Stimulated activated naive CD4-positive, alpha-beta T cell (primary cell): ENCODE measurements at places on chromosomes 6 and 20.

- DNase-seq: no peak
Measured at GRCh38 chr20:44471481-44471882, 4.2 kb upstream of the TTPAL start.

DNA sequence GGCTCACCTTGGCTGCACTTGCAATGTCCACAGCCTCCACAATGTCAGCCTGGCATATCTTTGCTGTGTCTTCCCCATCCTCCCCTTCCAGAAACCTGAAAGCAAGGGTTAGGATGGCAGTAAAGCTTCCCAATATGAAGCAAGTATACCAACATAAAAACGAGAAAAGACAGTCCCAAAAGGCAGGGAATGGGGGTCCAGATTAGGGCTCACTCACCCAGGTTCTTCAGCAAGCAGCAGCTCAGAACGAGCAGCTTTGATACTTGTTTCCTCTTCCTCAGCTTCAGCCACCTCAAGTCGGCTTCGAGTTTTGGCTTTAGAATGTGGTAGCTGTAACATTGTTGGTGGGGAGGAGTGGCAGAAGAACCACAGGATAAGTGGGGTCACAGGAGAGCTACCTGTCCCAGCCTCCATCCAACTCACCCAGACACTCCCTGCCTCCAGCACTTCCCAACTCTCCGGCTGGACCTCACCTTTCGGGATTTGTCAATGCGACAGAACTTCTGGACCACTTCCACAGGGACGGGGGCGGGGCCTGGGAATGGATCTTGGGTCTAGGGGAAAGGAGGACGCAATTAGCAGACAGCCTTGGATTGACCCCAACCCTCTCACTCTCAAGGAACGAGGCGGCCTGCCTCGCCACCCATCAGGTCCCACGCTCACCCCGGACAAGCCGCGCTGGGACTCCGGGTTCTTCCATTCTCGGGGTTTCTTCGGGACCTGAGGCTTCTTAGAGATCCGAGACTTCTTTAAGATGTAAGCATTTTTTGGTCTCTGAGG lies 708 bp downstream of the WDR46 start:
- DNase-seq: no peak

- no peak for DNase-seq
Measured at GRCh38 chr6:74851596-74851995, 354.3 kb downstream of the COL12A1 start.

- no peak for DNase-seq
Measured at GRCh38 chr20:17875106-17875980, 93.3 kb downstream of the SNX5 start.

DNA sequence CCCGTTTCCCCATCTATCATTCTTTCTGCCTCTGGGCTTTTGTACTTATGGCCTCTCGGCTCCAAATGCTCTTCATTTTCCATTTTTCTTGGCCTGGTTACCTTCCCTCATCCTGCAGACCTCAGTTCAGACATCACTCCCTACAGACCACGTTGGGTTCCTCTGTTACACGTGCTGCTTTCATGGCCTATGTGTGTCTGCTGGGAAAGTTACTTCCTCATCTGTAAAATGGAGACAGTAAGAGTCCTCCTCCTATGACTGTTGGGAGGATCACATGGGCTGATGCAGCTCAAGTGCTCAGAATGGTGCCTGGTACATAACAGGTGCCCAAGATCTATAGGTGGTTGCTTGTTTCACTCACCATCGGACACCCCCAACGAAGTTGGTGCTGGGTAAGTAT lies 13.5 kb downstream of the KCNK17 start:
- DNase-seq: no peak

DNA sequence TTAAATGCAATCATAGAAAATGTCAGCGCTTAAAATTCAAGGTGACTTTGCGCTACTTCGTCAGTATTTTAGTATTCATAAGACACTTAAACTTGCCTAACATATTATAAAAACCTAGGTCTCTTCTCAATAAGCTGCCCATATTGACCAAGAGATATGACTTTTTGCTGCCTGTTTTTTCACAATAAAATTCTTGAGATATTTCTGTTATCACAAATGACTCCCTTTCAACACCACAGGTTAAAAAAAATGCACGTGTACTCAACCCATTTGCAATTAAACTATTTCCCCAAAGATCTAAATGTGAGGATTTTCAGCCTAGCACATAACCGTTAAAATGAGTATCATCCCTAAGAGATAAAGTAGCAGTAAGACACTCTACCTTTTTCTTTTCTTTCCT lies 10.7 kb downstream of the ATXN1 start:
- DNase-seq: no peak

DNA sequence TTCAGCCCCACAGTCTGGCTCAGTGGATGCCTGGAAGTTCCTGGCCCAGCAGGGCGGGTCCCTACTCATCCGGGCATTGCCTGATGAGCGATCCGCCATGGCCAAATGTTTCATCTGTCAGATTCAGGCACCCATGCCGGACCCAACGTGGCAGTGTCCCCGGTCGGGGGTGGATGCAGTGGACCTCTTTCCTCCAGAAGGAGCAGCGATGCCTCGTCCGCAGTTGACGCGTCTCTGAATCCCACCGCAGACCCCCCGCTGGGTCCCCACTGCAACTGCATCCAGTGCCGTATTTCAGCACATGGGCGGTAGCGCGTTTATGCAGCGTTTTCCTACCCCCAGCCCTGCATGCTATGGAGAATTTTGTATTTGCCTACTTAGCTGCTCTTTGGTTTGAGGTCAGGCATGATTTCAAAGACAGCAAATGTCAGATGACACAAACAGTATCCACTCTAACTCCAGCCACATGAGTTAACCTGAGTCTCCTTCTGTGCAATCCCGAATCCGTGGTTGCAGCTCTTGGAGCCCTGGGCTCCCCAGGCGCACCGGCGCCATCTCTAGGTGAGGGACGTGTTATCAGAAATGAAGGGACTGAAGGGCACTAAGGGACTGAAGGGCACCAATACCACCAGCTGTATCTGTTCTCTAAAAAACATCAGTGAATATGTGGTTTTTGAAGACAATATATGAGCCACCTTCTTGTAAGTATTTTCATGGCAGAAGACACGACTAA lies 72.6 kb upstream of the THBS2 start:
- DNase-seq: no peak
